ENCODE measurements at places on chromosomes 4 and X.
A peak's percentile ranks its signal among the peaks of the same experiment; 100 is the strongest.

DNA sequence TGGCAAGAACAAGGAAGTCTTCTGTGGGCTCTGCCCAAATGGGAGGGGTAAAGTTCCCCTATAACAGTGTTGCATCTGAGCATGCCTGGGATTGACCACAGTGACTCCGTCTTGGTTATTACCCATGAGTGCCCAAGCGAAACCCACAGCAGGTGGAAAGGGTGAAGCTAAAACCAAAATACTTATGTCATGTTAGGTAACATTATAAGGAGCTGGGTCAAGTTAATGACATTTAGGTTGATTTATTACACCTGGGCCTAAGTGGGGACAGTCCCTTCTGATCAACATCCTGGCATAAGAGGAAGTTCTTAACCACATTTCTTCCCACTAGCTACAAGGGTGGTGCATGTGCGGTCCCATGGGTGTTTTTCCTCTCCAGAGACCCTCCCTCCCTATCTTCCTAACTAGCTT is 1.3 kb upstream of the ZNF732 start:
- DNase-seq: no peak

GRCh38 chrX:130789793-130790192 is 113.2 kb downstream of the ENOX2 start:
- no peak for DNase-seq

GRCh38 chrX:15675490-15675921 is 10.9 kb upstream of the CLTRN start:
- DNase-seq: peak; percentile 79

- DNase-seq: peak; percentile 74
These were observed 366.1 kb downstream of the FBXO8 start for GRCh38 chr4:173917255-173917960.

- no peak for DNase-seq
These were observed 113.0 kb upstream of the SH3RF1 start for GRCh38 chr4:169383724-169384123.

GRCh38 chr4:85078016-85078415 is 111.5 kb upstream of the WDFY3 start:
- no peak for DNase-seq

GRCh38 chrX:44428989-44429627 is 85.6 kb upstream of the EFHC2 start:
- no peak for DNase-seq

- no peak for DNase-seq
These were observed 1.2 kb upstream of the CDK16 start for GRCh38 chrX:47217121-47217851.

DNA sequence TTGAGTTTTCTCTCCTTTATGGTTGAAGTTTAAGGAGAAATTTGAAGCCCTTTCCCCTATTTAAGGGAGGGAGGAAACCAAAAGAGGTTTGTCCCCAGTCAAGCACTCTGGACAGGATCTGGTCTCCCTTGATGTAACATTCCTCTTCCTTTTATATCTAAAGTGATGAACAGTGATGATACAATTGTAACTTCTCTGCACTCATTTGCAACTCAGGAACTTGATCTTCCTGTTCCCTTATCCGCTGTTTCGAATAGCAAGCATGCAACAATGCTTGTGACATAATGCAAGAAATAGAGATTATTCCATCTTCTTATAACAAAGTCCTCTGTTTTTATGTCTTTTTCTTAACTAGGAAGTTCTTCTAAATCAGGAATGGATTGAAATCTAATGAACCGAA is 18.3 kb downstream of the ALPK1 start:
- DNase-seq: no peak

DNA sequence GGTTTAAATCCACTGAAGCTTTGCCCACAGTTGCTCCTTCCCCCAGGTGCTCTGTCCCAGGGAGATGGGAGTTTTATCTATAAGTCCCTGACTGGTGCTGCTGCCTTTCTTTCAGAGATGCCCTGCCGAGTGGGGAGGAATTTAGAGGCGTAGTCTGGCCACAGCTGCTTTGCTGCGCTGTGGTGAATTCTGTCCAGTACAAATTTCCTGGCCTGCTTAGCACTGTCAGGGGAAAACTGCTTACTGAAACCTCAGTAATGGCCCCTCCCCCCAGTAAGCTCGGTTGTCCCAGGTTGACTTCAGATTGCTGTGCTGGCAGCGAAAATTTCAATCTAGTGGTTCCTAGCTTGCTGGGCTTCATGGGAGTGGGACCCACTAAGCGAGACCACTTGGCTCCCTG is 40.1 kb downstream of the UGT2B17 start:
- no peak for DNase-seq

- DNase-seq: peak; percentile 41
These were observed 52.2 kb downstream of the SULT1B1 start for GRCh38 chr4:69708211-69708610.

DNA sequence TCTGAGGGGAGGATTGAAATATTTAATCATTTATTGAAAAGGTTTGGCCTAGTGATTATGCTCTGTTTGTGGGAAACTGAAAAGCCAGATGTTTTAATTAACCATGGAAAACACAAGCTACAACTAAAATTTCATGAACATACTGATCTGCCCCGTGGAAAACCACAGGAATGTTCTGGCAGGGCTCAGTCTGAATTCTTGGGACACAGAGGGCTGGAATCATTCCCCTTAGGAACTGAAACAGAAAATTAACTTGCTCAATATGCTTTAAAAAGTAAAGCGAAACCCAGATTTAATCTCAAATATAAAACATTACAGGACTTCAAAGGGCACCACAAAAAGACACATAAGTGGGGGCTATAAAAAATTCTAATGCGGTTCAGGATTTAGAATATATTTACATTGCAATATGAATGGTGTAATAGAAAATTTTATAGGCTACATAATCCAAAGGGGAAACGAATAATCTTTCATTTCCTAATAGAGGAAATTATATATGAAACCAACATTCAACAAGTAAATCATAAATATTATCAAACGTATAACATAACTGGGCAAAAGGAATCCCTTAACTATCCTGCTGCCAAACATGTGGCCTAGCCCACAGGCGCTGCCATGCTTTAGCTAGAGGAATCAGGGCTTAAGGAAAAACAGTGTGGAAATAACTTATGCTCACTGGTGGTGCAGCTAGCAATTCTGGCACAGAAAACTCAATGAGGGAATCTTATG is 70.9 kb downstream of the APBB2 start:
- no peak for DNase-seq

DNA sequence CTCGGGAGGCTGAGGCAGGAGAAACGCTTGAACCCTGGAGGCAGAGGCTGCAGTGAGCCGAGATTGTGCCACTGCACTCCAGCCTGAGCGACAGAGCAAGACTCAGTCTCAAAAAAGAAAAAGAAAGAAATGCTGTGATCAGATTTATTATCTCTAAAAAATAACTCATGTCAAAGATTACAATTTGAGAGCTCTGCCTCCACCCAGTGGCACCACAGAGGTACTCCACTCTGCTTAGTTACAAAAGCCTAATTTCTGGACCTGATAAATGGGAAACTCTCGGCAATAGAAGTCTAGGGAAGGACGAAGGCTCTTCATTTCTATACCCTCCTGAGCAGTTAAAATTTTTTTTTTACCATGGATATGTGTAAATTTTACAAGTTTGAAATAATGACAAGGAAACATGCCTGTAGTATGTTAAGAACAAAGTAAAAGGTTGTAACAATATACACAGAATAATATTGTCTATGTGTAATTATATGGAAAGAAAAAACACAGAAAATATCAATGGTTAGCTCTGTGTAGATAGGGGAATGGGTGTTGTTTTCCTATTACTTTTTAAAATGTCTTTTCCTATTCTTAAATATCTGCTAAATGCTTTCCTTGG is 149.8 kb downstream of the STIM2 start:
- peak; percentile 79 for DNase-seq

DNA sequence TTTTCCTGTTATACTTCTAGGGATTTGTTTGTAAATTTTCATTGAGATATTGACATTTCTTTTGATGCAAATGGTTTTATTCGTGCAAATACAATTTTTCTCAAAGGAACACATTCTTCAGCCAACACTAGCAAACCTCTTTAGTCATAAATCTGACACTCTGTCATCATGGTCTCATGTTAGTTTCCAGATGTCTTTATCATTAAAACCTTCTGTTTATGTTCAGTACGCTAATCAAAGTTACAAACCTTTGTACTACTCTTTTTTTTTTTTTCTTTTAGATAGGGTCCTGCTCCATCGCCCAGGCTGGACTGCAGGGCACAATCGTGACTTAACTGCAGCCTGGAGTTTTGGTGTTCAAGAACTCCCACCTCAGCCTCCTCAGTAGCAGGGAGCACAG is 7.1 kb downstream of the SLC25A31 start:
- DNase-seq: no peak

- DNase-seq: peak; percentile 71
These were observed 1372.9 kb downstream of the TECRL start for GRCh38 chr4:63036159-63036866.

- no peak for DNase-seq
These were observed 1207.4 kb downstream of the ADGRL3 start for GRCh38 chr4:62407534-62407933.

GRCh38 chrX:371907-372306 is 14.8 kb downstream of the PPP2R3B start:
- no peak for DNase-seq

- no peak for DNase-seq
These were observed 23.8 kb downstream of the GPRASP3 start for GRCh38 chrX:102744307-102744706.

DNA sequence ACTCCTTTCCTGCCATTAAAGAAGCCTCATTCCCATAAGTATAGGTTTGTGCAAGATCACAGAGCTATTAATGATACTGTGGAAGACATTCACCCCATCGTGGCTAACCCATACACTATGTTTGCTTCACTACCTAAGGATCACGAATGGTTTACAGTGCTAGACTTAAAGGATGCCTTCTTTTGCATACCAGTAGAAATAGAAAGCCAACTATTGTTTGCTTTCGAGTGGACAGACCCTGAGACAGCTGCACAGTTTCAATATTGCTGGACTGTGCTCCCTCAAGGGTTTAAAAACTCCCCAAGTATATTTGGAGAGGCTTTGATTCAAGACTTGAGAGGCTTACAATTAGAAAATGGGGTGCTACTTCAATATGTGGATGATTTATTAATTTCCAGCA is 16.0 kb upstream of the PAPSS1 start:
- no peak for DNase-seq

- no peak for DNase-seq
These were observed 95.8 kb downstream of the SORBS2 start for GRCh38 chr4:185716141-185716551.

GRCh38 chr4:13525606-13526281 is 18.6 kb downstream of the NKX3-2 start:
- no peak for DNase-seq

GRCh38 chrX:154490021-154490413 is 412 bp downstream of the SLC10A3 start:
- DNase-seq: no peak

- DNase-seq: peak; percentile 15
These were observed 32.7 kb upstream of the CASK start for GRCh38 chrX:41956027-41956426.

DNA sequence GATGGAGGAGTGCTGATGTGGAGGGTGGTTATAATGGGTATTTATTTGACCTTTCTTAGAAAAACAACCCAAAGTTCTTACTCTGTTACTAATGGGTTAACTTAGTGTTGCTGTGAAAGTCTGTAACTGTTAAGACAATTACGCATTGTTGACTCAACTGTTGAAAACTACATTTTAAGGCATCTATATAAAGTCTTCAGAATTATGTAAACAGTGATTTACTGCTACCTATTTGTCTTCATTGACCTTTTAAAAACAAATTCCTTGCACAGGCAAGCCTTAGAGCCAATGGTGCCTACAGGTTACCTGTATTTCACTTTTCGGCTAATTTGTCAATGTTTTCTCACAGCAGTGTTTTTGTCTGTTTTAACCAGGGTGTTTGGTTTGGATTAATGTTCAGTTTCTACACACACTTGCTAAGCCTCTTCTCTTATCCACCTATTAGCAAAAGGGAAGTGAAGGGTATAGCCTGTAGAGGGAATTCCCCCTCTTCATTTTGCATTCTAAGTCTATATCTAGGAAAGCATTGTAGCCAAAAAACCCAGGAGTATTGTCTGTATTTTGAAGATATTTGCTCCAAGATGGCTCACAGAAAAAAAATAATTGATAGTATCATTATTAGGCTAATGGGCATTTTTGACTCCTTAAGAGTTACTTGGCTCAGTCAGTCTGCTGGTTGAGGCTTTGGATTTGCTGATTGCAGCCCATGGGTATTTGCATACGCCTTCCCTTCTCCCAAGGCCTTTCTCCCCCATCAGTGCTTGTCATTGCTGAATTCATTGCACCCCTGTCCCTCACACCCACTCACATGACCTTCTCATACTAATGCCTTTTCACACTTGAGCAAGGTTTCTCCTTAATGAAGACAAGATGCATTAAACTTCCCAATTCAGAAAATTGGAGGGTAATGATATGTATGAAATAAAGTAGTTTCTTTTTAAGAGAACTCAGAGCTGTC is 30.5 kb downstream of the AFF1 start:
- no peak for DNase-seq

DNA sequence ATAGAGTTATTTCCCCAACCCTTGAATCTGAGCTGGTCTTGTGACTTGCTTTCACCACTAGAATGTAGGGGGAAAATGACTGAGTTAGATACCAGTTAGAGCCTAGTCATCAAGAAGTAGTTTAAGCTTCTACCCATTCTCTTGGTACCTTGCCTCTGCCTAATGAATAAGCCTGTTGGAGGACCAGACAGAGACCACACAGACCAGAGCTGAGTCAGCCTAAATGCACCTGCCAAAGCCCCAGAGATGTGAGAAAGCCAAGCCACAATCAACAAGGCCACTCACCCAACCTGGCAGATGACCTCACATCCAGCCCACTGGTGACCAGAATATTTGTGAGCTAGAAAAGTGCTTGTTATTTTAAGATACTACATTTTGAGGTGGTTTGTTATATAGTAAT is 85.2 kb upstream of the DCLK2 start:
- no peak for DNase-seq

GRCh38 chr4:139282721-139283075 is 2.7 kb upstream of the MGARP start:
- no peak for DNase-seq

- DNase-seq: peak; percentile 59
These were observed 65.6 kb downstream of the MRPL1 start for GRCh38 chr4:77927991-77928925.

DNA sequence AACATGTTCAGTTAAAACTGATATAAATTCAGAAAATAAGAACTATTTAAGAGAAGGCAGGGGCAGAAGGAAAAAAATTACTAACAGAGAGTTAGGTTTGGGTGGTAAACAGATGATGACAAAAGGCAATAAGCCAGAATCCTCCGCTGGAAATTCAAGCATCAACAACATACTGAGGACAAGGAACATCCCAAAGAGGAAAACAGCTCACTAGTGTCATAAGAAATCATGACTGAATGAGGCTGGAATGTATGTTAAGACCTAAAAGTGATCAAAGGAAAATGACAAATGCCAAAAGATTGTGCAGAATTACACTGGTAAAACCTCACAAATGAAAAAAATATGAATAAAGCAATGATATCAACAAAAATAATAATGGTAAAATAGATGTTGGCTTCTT is 88.4 kb downstream of the WDFY3 start:
- no peak for DNase-seq

DNA sequence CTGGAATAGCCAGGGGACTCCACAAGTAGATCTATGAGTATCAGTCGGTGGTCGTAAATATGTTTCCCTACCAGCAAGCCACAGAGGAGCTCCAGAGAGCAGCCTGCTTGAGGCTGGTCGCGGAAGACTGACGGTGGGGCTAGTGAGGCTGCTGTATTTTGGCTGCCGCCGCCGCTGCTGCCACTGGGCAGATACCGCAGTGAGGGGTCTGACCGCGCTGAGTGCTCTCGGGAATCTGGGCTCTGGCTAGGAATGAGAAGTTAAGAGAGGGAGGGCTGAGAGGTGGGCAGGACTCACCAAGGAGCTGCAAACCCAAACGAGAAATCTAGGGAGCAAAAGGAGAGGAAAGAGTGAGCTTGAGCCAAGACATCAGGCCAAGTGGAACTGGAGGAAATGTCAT is at the start of gene EXOC1L:
TSS of gene EXOC1L (plus strand) at position 157 of the 400 bp plus-strand sequence. CDS start at position 394, 237 bp downstream.
- peak; percentile 78 for DNase-seq

All from cardiac muscle cell (in vitro differentiated cells and primary cell).